ENCODE measurements at places on chromosomes 5 and 9. TPM values are rescaled to one million over a fixed set of nuclear protein-coding genes. Genes with fewer than 3 reads are reported as not detected.

Gene BAAT
- 0.24 TPM for total RNA-seq

Gene PCDHGB4
- total RNA-seq: 5.3 TPM

Gene PCDH12
- not detected for total RNA-seq

Gene RAPGEF1
- 27.7 TPM for total RNA-seq

Gene LCN12
- total RNA-seq: not detected

Gene SPATA31D1
- total RNA-seq: not detected

Gene SLC1A1
- 8.2 TPM for total RNA-seq

Gene MIER3
- total RNA-seq: 43.6 TPM

Gene DND1
- not detected for total RNA-seq

Gene IRX4
- 4.5 TPM for total RNA-seq
